ENCODE measurements at places on chromosomes 3 and 15.

- no peak for DNase-seq
These were observed 91.3 kb downstream of the ARNT2 start for GRCh38 chr15:80495401-80495942.

- DNase-seq = no peak
These were observed 35.6 kb upstream of the GYG1 start for GRCh38 chr3:148955544-148956346.

GRCh38 chr15:63075984-63076713, 33.6 kb downstream of the TPM1 start:
- no peak for DNase-seq

DNA sequence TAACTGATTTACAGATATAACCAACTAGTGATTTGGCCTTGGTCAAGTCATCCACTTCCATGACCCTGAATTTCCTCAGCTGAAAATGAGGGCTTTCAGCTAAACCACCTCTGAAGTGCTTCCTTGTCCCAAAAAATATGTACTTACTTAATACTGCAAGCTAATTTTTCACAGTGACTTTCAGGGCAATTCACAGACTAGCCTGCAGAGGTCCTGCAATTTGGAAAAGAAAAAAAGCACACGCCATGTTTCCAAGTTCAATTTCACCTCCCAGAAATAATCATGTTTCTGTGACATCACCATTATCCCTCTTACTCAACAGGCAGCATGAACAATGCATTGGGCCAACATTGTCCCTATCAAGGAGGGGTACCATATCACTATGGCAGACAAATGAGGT, 218.2 kb downstream of the SHOX2 start:
- DNase-seq = no peak

DNA sequence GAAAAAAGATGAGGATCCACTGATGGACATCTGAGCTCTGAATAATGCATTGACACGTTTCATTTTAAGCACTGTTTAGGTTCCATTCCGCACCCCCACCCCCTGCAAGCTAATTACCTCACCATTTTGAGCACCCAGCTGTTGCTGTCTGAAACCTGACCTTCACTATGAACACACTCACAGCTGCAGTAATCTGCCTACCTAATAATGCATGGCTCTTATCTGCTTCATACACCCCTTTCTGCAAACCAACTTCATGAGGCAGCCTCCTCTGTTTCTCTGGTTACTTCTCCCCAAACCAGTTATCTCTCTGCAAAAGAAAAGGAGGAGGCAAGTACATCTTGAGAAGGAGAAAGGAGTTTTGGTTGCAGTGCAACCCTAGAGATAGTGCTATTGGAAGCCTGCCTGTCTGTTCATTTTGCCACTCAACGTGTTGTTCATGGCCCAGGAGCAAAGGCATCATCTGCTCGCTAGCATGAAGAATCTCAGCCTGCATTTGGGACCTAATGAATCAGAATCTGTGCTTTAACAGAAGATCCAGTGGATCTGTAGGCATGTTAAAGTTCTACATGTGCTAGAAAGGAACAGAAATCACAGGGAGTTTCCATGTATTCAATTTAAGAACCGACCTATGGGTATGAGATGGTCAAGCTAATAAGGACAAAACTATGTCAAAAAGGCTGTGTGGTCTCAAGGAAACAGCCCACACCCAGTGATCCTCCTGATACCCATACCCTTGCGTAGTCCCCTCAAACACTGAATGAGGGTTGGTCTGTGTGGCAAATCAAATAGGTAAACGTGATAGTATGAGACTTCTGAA, 87.2 kb downstream of the MB21D2 start:
- no peak for DNase-seq

GRCh38 chr15:71333839-71334238, 218.6 kb downstream of the THSD4 start:
- no peak for DNase-seq

- DNase-seq = no peak
These were observed 626.5 kb upstream of the TBL1XR1 start for GRCh38 chr3:177823701-177824189.

GRCh38 chr3:102614021-102614569, 179.3 kb downstream of the ZPLD1 start:
- DNase-seq = no peak

DNA sequence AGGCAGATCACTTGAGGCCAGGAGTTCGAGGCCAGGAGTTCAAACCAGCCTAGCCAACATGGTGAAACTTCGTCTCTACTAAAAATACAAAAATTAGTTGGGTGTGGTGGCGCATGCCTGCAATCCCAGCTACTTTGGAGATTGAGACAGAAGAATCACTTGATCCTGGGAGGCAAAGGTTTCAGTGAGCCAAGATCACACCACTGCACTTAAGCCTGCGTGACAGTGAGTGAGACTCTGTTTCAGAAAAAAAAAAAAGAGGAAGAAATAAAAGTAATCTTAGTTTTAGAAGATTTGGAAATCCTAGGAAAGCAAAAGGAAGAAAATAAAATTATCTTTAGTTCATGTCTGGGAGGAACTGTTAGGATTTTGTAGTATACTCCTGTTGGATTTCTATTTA, 77.2 kb downstream of the IL12A start:
- DNase-seq = no peak

DNA sequence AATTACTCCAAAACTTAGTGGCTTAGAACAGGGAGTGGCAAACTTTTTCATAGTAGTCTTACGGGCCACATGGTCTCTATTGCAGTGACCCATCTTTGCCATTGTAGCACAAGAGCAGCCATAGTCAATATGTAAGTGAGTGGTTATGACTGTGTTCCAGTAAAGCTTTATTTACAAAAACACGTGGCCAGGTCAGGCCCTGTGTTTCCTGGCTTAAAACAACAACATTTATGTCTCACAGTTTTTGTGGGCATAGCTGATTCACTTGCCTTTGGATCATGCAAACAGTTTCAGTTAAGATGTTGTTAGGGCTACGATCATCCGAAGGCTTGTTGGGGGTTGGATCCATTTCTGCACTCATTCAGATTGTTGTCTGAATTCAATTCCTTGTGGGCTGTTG, 103.8 kb downstream of the CHCHD6 start:
- peak; percentile 11 for DNase-seq

- DNase-seq = no peak
These were observed 750 bp downstream of the SLC33A1 start for GRCh38 chr3:155853214-155854140.

DNA sequence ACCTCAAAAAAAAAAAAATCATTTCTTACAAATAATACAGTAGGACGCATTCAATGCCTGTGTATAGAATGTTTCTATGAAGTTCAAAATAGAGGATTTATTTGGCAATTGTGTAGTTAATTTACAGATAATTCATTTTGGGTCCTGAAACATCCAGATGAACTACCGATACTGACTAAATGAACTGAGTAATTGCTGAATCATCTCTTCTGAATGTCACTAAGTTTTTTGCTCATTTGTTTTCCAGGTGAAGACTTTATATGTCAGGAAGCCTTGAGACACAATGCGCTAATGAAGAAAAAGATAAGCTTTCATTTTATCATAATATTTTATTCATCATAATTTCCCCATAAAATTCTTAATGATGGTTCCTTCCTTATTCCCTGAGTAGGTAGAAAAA, 39.7 kb downstream of the PCOLCE2 start:
- DNase-seq = no peak

GRCh38 chr3:143991713-143992112, 20.1 kb downstream of the DIPK2A start:
- DNase-seq = no peak

- peak; percentile 30 for DNase-seq
These were observed 39.2 kb upstream of the BCL2A1 start for GRCh38 chr15:80010131-80010673.

GRCh38 chr15:58758141-58758540, 8.6 kb upstream of the ADAM10 start:
- DNase-seq = no peak

GRCh38 chr15:60525341-60526039, 46.5 kb upstream of the ICE2 start:
- no peak for DNase-seq

DNA sequence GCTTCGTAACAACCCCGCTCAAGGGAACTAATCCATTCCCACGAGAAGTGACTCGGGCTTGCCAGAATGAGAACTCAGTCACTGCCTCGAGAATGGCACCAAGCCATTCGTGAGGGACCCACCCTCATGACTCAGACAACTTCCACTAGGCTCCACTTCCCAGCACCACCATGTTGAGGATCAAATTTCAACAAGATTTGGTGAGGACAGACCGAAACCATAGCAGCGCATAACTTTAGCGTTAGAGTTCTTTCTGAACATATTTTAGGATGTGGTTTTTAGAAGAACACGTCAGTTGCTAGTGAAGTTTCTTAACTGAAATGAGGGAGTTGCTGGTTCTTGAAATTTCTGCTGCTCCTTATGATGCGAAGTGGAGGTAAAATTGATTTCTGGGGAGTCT, 13.5 kb downstream of the PTPRG start:
- no peak for DNase-seq

- DNase-seq = no peak
These were observed 17.2 kb downstream of the CCDC80 start for GRCh38 chr3:112623717-112624116.

- DNase-seq = no peak
These were observed 66.5 kb upstream of the ARRDC4 start for GRCh38 chr15:97893967-97894366.

GRCh38 chr15:58331913-58332675, 99.7 kb upstream of the LIPC start:
- DNase-seq = peak; percentile 40

- no peak for DNase-seq
These were observed 36.7 kb upstream of the BCL6 start for GRCh38 chr3:187782006-187782405.

- peak; percentile 3 for DNase-seq
These were observed 674 bp downstream of the SERP1 start for GRCh38 chr3:150545419-150546225.

- no peak for DNase-seq
These were observed 64.4 kb upstream of the CSPG5 start for GRCh38 chr3:47643092-47643491.

GRCh38 chr15:65761210-65761926, 30.7 kb downstream of the DENND4A start:
- DNase-seq = no peak

DNA sequence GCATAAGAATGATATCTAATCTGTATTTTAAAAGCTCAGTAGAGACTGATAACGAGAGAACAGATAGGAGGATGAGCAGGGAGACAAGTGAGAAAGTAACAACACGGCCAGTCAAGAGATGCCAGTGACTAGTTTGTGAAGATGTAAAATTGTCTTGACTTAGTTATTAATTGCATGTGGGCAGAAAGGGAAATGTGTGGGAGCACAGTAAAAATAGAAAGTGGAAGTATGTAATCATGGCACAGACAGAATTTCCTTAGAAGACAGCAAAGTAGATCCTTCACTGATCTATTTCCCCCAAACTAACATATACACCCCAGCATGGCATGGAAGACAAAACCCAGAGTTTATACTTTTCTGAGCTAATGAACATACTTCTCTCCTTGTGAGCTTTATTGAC, 344.5 kb downstream of the FGF12 start:
- no peak for DNase-seq

GRCh38 chr15:67125589-67126502, 60.4 kb downstream of the SMAD3 start:
- DNase-seq = peak; percentile 73

GRCh38 chr15:101115393-101115785, 136.5 kb downstream of the CHSY1 start:
- DNase-seq = no peak

DNA sequence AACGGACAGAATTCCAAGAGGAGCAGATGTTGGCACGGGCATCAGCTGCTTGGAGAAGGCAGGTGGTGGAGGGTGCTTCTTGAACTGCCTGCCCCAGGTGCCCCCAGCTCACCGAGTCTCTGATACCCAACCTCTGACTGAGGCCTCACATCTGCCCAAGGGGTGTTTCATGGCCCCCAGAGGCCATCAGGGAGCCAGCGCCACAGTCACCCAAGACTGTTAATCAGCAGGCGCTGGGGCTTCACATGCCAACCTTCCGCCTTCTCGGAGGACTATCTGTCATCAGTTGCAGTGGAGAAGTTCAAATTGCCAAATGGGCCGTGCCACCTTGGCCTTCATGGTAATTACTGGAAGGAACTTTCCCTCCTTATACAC, 61.9 kb upstream of the SLC6A1 start:
- no peak for DNase-seq

DNA sequence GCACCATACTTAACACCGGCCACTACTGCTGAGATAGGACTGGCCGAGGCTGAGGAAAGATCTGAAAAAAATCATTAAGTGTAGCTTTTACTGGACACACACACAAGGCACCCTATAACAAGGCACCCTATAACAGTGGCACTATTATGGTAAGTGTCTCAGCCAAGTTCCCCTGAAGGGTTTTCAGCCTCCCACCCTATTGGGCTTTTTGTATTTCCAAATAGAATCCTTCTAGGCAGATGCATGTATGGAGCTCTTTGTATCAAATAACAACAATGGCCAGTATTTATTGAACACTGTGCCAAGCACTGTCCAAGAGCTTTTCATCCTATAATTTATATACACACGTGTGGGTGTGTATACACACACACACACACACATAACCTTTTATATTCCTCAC, 6.7 kb upstream of the DNAJA4 start:
- DNase-seq = no peak

DNA sequence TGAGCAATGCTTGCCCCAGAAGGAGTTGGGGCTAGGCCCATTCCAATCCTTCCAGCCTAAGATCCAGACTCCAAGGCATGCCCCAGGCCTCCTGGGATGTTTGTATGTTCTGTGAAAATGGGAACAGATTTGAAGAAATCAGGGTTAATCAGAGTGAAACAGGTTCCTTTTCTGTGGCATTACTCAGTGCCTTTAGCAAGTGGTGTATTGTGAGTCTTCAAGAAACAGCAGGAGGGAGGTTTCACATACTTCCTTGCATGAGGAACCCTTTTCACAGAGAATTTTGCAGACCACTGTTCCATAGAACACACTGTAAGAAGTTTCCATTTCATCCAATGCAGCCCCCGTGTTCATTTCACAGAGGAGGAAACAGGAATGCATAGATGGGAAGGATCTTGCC, 8.4 kb upstream of the CDC25A start:
- no peak for DNase-seq

GRCh38 chr3:55322638-55323037, 164.5 kb downstream of the WNT5A start:
- DNase-seq = no peak

DNA sequence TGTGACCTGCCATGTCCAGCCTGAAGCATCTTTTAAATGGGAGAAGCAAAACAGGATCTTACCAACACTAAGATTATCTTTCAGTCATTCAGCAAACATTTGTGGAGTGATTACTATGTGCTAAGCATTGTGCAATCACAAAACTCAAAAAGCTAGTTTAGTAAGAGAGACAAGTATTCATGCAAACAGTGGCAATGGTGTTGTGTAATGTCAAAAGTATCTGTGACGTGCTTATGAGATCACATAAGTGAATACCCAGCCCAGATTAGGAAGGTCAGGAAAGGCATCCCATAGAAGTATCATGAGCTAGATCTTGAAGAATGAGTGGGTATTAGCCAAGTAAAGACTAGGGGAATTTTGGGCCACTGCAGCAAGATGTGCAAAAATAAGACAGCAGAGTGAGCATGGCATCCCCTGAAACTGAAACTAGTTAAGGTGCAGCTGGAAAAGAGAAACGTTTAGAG, 32.1 kb downstream of the SEC62 start:
- no peak for DNase-seq

GRCh38 chr15:50044406-50044805, 74.6 kb downstream of the ATP8B4 start:
- DNase-seq = no peak
